ENCODE measurements at places on chromosomes 12 and 14.

DNA sequence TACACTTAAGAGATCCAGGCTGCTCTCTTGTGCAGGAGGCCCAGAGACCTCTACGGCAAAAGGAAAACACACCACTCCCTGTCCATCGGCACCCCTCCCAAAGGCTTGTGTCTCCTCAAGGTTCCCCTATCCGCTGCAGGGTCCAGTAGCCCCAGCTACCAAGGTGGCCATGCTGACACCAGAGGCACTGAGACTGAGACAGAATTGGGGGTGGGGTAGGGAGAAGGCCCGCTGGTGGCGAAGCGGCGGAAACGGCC lies 590 bp downstream of the DDIT3 start:
- DNase-seq = no peak

DNA sequence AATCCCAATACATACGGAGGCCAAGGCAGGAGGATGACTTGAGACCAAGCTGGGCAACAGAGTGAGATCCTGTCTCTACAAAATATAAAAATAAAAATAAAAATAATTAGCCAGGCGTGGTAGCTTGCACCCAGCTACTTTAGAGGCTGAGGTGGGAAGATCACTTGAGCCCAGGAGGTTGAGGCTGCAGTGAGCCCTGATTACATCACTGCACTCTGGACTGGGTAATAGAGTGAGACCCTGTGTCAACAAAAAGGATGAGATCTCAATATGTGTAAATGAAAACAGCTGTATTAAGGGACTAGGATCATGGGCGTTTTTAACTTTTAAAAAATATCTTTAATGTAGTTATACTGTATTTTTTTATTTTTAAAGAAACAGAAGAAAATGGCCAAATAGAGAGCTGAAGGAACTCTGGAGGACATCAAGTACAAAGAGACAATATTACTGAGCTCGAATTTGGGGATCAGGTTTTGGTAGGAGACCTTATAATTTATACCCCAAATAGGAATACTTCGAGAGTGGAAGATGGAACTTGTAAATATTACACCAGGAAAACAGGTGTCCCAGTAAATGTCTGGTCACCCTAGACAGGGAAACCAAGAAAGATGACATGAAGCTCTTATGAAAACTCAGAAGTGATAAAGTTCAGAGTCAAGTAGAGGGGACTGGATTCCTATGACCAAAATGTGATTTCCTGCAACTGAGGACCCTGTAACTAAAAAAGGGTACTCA lies 13.1 kb downstream of the BATF start:
- DNase-seq = no peak

DNA sequence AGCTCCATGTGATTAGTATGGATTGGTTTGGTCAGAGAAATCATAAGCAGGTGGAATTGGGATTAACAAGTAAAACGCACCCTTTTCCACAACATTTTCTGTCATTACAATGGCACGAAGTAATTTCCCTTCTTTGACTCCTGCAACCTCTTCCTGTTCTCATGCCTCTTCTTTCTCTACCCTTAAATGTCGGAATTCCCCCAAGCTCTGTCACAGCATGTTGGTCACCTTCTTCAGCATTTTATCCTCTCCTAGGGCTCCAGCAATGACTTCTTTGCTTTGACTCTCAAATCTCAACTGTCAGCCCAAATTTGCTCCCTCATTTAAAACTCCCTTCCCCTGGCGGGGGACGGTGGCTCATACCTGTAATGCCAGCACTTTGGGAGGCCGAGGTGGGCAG lies 5.3 kb upstream of the GRIP1 start:
- no peak for DNase-seq

DNA sequence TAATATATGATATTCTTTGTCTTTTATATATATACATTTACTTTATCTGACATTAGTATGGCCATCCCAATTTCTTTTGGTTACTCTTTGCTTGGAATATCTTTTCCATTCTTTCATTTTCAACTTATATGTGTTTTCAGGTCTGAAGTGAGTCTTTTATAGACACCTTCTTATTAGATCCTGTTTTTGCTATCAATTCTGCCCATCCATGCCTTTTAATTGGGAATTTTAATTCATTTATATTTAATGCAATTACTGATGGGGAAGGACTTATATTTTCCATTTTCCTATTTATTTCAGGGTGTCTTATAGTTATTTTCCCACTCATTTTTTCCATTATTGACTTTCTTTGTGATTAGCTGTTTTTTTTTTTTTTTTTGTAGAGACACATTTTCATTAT lies 43.4 kb downstream of the GABARAPL1 start:
- DNase-seq = no peak

DNA sequence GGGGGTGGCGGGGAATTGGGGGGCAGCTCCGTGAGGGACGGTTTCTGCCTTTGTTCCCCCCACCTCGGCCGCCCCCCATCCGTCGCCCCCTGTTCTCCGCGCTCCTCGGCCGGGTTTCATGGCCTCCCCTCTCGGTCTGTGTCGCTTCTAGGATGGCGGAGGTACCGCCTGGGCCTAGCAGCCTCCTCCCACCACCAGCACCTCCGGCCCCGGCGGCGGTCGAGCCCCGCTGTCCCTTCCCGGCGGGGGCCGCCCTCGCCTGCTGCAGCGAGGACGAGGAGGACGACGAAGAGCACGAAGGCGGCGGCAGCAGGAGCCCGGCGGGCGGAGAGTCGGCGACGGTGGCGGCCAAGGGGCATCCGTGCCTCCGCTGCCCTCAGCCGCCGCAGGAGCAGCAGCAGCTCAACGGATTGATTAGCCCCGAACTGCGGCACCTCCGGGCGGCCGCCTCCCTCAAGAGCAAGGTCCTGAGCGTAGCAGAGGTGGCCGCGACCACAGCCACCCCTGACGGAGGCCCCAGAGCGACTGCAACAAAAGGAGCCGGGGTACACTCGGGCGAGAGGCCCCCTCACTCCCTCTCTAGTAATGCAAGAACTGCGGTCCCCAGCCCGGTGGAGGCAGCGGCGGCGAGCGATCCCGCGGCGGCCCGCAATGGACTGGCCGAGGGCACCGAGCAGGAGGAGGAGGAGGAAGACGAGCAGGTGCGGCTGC lies 575 bp downstream of the NAA30 start:
- DNase-seq = peak; percentile 34
